Activated T-cell treated with anti-CD3 and anti-CD28 coated beads, Interleukin-2, amount 50 U/mL, for 72 hours (primary cell): ENCODE measurements at places on chromosomes 16 and 17. TPM values are rescaled to one million over a fixed set of nuclear protein-coding genes. Genes with fewer than 3 reads are reported as not detected.
A peak's percentile ranks its signal among the peaks of the same experiment; 100 is the strongest.

- H3K27ac ChIP-seq, result no peak overlapping the region
- H3K4me3 ChIP-seq, result no peak overlapping the region
- peaks cover 7% of the 10 kb centered on the region for H3K36me3 ChIP-seq
- H3K4me1 ChIP-seq, result no peaks in the 10 kb centered on the region
- no peak for DNase-seq
Observed at GRCh38 chr17:65841089-65841488, 279.6 kb upstream of the AXIN2 start.

DNA sequence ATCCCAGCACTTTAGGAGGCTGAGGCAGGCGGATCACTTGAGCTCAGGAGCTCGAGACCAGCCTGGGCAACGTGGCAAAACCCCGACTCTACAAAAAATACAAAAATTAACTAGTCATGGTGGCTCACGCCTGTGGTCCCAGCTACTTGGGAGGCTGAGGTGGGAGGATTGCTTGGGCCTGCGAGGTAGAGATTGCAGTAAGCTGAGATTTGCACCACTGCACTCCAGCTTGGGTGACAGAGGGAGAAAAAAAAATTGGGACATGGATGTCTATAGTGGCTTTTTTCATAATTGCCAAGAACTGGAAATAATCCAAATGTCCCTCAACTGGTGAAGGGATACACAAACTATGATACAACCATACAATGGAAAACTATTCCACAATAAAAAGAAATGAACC is 28.6 kb downstream of the OSBPL7 start:
- H3K4me1 ChIP-seq, result peaks cover 18% of the 10 kb centered on the region
- H3K4me3 ChIP-seq, result no peak overlapping the region
- DNase-seq, result no peak
- H3K27ac ChIP-seq, result no peak overlapping the region
- H3K36me3 ChIP-seq, result peaks cover 2% of the 10 kb centered on the region
- peaks cover 71% of the 10 kb centered on the region for H3K27me3 ChIP-seq

DNA sequence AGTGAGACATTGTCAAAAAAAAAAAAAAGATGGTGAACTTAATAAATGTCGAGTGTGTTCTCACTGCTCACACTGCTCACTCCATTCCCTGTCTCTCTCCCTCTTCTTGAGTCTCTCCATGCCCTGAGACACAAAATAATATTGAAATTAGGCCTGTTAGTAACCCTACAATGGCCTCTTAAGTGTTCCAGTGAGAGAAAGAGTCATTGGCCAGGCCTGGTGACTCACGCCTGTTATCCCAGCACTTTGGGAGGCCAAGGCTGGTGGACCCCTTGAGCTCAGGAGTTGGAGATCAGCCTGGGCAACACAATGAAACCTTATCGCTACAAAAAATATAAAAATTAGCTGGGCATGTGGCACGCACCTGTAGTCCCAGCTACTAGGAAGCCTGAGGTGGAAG is 16.2 kb upstream of the CSF3 start:
- no peak overlapping the region for H3K4me3 ChIP-seq
- peak overlapping the region; percentile 67 for H3K27ac ChIP-seq
- no peaks in the 10 kb centered on the region for H3K27me3 ChIP-seq
- H3K4me1 ChIP-seq, result peaks cover 11% of the 10 kb centered on the region
- peaks cover 7% of the 10 kb centered on the region for H3K36me3 ChIP-seq

DNA sequence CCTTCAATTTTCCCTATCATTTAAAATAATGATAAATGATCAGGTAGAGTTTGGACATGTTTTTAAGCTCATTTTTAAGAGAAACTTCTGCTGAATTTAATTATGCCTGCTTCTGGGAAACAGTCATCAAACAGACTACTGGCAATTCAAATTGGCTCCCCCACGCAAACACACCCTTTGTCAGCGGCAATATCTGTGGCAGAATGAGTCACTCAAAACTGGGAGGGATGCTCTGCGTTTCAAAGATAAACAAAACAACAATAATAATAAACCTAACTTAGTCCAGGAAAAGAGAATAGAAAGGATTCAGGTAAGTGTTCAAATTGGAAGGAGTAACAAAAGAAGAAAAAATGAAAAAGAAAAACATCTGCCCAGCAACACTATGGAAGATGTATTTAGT is 108.1 kb upstream of the ERCC4 start:
- no peak overlapping the region for H3K27ac ChIP-seq
- no peaks in the 10 kb centered on the region for H3K4me1 ChIP-seq
- no peak for DNase-seq
- no peaks in the 10 kb centered on the region for H3K36me3 ChIP-seq

- DNase-seq, result no peak
- H3K4me1 ChIP-seq, result peaks cover 40% of the 10 kb centered on the region
- peaks cover 2% of the 10 kb centered on the region for H3K36me3 ChIP-seq
- H3K4me3 ChIP-seq, result no peak overlapping the region
- H3K27ac ChIP-seq, result no peak overlapping the region
Observed at GRCh38 chr16:81552743-81553079, 108.1 kb downstream of the CMIP start.

DNA sequence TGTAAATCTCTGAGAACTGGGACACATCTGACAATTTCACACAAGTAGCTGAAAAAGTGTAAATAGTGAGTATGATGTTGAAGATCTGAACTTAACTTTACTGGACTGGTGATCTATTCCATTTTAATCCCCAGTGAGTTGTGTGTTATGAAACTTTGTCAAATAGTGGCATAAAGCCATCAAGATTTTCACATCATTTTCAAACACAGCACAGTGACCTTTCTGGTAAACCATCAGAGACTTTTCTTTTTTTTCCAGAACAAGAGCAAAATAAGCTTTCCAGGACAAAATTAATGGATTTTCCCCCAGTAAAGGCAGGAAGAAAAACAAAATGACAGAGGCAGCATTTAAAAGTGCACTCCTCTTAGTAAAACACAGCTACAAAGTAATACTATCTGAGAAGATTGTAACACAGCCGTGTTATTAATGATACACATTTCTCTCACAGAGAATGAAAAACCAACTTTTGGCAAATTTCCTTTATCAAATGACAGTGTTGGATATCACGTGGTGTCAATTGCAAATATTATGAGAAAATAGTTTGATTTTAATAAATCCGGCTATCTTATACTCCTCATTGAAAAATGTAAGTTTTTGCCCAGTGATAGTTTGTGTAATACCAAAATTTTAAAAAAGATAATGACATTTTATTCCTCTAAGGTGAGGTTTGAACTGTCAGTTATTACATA is 16.8 kb upstream of the COL1A1 start:
- no peak overlapping the region for H3K4me3 ChIP-seq
- H3K4me1 ChIP-seq, result peaks cover 9% of the 10 kb centered on the region
- no peak overlapping the region for H3K27ac ChIP-seq
- DNase-seq, result no peak
- peaks cover 21% of the 10 kb centered on the region for H3K27me3 ChIP-seq
- no peaks in the 10 kb centered on the region for H3K36me3 ChIP-seq

MAF gene
- 208 TPM for total RNA-seq

CACNG5 gene
- total RNA-seq, result not detected
